Activated naive CD4-positive, alpha-beta T cell treated with Interleukin-2 at 50 U/mL for 16 hours (primary cell): ENCODE measurements at places on chromosomes 11 and 22.

GRCh38 chr11:35924811-35925210, 19.1 kb upstream of the LDLRAD3 start:
- no peak for DNase-seq

DNA sequence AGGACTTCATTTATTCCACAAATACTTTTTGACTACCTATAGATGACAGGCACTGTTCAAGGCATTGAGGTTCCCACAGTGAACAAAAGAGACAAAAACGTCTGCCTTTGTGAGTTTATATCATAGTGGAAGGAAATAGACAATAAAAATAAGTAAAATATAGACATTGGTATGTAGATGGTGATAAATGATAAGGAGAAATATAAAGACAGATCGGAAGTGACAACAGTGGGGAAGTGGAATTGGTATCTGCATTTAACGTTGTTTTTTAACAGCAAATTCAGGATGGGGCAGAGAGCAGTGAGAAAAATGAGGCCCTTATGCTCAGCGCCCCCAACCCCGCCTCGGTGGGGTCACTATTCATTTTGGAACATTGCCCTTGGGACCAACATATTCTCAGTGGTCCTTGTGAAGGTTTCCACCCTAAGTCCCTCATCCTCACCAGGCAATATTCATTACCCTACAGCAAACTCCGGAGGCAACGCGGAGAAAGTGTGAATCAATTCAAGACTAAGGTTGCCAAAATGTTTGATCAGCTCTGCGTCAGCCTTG, 627 bp upstream of the PEX26 start:
- DNase-seq: no peak

GRCh38 chr11:34302046-34302921, 55.5 kb downstream of the ABTB2 start:
- no peak for DNase-seq

DNA sequence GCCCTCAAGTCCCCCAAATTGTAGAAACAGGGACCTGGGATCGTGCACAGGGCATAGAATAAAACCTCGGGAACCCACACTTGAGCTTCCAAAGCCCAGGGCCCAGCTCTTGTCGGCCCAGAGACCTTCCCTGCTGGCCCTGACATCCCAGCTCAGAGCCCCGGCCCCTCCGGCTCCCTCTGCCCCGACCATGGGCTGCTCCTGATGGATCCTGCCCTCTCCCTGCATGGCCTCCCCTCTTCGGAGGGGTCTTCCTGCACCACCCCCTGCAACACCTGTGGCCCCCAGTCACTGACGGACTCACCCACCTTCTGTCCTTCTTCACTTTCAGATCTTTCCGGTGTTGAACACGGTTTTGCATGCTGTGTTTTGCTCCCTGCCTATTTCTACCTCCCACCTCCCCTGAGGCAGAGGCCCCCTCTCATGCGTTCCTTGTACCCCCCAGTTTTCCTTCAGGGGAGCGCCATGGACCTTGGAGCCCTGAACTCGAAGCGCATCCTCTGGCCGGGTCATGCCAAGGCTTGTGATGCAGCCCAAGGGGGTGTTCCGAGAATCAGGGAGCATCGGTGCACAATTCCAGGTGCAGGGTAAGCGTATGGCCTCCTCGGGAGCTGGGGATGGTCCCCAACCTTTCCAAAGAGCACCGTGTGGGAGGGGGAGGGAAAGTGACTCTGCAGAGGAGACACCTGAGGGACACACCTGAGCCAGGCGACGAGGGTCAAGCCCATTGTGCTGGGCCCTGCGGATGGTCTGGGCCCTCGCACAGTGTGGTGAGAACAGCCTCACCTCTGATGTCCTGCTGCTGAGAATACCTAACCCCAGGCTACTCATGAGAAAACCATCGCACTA, 666.4 kb downstream of the BRD1 start:
- no peak for DNase-seq

DNA sequence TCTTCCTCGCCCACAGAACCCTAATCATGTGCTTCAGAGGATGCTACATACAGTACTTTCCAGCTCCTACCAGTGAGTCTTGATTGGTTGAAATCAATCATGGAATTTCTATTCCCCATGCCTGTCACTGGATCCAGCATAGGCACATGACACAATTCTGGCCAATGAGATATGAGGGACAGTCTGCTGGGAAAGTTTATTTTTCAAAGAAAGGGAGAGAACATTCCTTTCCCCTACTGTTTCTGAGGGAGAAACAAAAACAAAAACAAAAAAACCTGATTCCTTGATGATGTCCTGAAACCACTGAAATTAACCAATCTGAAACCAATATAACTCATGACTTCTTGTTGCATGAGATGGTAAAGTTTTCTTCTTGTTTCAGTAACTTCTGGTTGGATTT, 3.3 kb upstream of the RCN1 start:
- DNase-seq: no peak
